Right lobe of liver (tissue), 6 donors: ENCODE measurements at places on chromosomes 11 and 22.

GRCh38 chr11:59010708-59011107, 71.4 kb downstream of the GLYATL1 start:
- H3K27me3 ChIP-seq = no peaks in the 10 kb centered on the region
- no peak overlapping the region for H3K4me3 ChIP-seq
- DNase-seq = no peak
- no peak overlapping the region for H3K27ac ChIP-seq
- H3K4me1 ChIP-seq = no peaks in the 10 kb centered on the region

GRCh38 chr11:109138196-109138595, 283.8 kb upstream of the C11orf87 start:
- no peak overlapping the region for H3K27ac ChIP-seq
- H3K27me3 ChIP-seq = no peaks in the 10 kb centered on the region
- H3K36me3 ChIP-seq = no peaks in the 10 kb centered on the region
- DNase-seq = no peak
- H3K4me1 ChIP-seq = no peaks in the 10 kb centered on the region

- H3K4me1 ChIP-seq = no peaks in the 10 kb centered on the region
- H3K4me3 ChIP-seq = no peak overlapping the region
- H3K27ac ChIP-seq = no peak overlapping the region
- H3K27me3 ChIP-seq = no peaks in the 10 kb centered on the region
- no peak for DNase-seq
Measured at GRCh38 chr11:134634897-134635831, 223.1 kb upstream of the B3GAT1 start.

- no peak for DNase-seq
- H3K4me1 ChIP-seq = peaks cover 7% of the 10 kb centered on the region
- H3K4me3 ChIP-seq = no peak overlapping the region
- no peaks in the 10 kb centered on the region for H3K27me3 ChIP-seq
- H3K36me3 ChIP-seq = no peaks in the 10 kb centered on the region
Measured at GRCh38 chr11:85666687-85667086, 1.8 kb upstream of the CREBZF start.
